Spinal cord (tissue), 10 donors: ENCODE measurements at places on chromosomes 5 and 9.

DNA sequence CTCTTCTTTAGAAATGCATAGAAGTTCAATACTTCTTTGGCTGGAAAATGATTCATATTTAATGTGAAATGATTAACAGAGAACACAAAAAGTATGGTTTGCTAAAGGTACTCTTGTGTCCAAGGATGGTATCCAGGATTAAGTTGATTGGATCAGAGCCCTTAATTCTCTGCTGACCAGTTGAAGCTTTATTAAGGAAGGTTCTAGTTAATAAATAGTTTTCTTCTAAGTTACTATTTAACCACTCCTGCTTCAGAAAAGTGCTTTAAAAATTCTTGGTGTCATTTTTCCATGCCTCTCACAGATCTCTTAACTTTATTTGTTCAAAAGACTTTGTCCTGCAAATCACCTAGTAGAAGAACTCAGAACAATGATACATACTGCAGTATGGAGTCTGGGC is 134.3 kb downstream of the MEF2C start:
- no peak overlapping the region for H3K4me3 ChIP-seq
- H3K27ac ChIP-seq = no peak overlapping the region
- DNase-seq = no peak
- no peaks in the 10 kb centered on the region for H3K27me3 ChIP-seq

GRCh38 chr9:4666042-4666699 is at the start of gene SPATA6L:
Gene SPATA6L, minus strand, starts transcription at chr9:4666480. Its CDS starts 230 bp downstream, at chr9:4666250.
- H3K4me3 ChIP-seq = peak within 1 kb of the TSS; percentile 55
- no peaks in the 10 kb centered on the region for H3K27me3 ChIP-seq
- DNase-seq = no peak
- H3K27ac ChIP-seq = no peak within 1 kb of the TSS
- H3K4me1 ChIP-seq = peaks cover 15% of the 10 kb centered on the region

DNA sequence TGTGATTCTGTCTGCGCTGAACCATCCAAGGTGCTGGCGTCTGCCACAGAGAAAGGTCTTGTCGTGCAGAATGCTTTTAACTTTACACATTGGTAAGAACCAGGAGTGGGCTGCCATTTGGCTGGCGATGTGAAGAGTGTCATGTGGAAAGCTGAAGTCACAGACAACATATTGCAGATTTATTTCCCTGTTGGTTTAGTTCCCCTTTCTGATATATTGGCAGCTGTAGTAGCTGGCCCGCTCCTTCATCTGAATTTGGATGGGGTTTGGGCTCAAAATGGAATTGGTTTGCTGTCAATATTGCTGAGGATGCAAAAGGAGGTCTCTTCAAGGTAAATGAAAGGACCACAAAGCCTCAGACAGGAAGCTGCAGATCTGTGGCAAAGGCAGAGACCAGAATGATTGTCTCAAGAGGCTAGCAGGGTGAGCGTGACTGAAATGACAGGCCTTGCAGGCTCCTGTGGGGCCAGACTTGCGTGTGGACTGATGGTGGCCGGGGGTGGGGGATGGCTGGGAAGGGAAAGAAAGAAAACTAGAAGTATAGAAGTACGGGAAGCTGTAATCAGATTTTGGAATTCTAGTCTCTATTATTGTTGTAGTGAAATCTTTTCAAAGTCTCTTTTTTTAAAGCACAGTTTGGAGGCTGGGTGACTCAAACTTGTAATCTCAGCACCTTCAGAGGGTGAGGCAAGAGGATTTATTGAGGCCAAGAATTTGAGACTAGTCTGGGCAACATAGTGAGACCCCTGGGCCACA is 25.1 kb upstream of the CD180 start:
- H3K4me3 ChIP-seq = no peak overlapping the region
- DNase-seq = no peak
- no peaks in the 10 kb centered on the region for H3K27me3 ChIP-seq
- peaks cover 6% of the 10 kb centered on the region for H3K4me1 ChIP-seq

DNA sequence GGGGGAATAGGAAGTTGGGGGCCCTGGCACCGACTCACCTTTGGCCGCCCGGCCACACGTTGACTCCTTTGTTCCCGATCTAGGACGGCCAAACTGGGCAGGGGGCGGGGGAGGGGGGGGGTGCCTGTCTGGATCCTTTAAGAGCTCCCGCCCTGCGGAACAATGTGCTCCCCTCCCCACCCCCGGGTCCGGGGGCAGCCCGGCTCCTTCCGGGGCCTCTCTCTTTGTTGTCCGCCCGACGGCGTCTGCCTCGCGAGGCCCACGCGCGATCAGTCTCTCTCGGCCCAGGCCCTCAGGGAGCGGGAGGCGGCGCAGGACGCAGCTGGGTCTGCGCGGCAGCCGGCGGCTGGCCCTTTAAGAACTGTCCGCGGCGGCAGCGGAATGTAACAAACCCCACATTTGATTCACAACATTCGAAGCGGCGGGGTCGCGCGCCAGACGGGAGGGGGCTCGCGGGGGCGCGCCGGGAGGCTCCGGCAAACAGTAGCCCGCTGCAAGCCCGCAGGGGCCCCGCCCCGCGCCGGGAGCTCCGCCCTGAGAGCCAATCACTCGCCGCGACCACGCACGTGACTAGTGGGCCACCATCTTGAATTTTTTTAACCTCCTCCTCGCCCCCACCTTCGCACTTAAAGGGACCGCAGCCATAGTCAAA is at the start of gene RNF44:
TSS of gene RNF44 (minus strand) at position 501 of the 652 bp plus-strand sequence. CDS start 4,930 bp downstream, outside the sequence.
- H3K27me3 ChIP-seq = no peaks in the 10 kb centered on the region
- peak; percentile 96 for DNase-seq
- peak within 1 kb of the TSS; percentile 100 for H3K4me3 ChIP-seq

DNA sequence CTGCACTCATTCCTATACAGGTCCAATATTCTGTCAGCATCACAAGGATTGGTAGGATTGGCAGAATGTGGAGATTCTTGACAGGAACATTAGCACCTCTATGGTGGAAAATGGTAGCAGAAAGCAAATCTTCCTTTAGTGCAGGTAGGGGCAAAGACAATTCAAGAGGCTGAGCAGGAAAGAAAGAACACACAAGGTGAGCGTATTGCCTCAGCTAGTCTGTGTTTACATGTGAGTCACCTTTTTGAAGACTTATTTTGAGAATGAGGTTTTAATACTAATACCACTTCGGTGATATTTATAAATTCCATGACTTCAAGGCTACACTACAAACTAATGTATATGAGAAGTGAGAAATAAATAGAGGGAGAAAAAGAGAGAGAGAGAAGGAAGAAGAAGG is 717.0 kb downstream of the BRINP1 start:
- H3K36me3 ChIP-seq = no peaks in the 10 kb centered on the region
- no peak for DNase-seq
- H3K4me3 ChIP-seq = no peak overlapping the region
- H3K4me1 ChIP-seq = no peaks in the 10 kb centered on the region
- no peaks in the 10 kb centered on the region for H3K27me3 ChIP-seq
- no peak overlapping the region for H3K27ac ChIP-seq

DNA sequence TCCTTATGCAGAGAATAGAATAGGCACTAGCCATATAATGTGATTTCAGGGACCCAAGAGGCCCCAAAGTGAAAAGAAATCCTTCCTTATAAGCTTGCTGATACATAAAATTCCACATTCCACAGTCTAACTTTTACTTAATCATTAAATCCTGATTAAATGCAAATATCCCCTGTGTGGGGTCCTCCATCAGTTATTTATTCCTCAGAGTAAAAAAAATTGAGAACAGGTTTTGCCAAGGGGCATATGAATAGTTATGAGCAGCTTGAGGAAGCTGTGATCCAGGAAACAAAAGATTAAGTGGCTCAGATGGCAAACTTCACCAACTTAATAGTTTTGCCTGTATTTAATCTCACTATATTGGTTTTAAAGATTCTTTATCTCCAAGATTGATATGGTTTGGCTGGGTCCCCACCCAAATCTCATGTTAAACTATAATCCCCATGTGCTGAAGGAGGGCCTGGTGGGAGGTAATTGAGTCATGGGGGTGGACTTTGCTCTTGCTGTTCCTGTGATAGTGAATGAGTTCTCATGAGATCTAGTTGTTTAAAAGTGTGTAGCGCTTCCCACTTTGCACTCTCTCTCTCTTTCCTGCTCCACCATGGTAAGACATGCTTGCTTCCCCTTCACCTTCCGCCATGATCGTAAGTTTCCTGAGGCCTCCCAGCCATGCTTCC is 324.9 kb downstream of the NPR3 start:
- no peak overlapping the region for H3K27ac ChIP-seq
- H3K27me3 ChIP-seq = no peaks in the 10 kb centered on the region
- DNase-seq = no peak
- no peaks in the 10 kb centered on the region for H3K4me1 ChIP-seq

- no peak for DNase-seq
- H3K27ac ChIP-seq = no peak overlapping the region
- H3K36me3 ChIP-seq = peaks cover 85% of the 10 kb centered on the region
- no peaks in the 10 kb centered on the region for H3K27me3 ChIP-seq
- H3K4me1 ChIP-seq = no peaks in the 10 kb centered on the region
Observed at GRCh38 chr9:128995791-128996190, 32.3 kb downstream of the SH3GLB2 start.

DNA sequence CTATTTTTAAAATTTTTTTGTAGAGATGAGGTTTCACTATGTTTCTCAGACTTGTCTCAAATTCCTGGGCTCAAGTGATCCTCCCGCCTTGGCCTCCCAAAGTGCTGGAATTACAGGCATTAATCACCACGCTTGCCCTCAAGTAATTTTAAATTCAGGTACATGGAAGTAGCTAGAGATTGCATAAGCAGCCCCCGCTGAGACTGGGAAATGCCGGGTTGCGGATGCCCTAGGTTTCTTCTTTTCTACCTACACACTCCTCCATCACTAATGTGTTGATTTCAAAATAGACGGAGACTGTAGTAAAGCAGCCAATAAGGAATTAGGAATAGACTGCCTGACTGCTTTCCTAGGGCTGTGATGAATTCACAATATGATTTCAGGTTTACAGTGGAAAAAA is 202.4 kb downstream of the FANCC start:
- H3K4me1 ChIP-seq = peaks cover 14% of the 10 kb centered on the region
- peaks cover 21% of the 10 kb centered on the region for H3K36me3 ChIP-seq
- no peak for DNase-seq
- no peak overlapping the region for H3K27ac ChIP-seq
- no peak overlapping the region for H3K4me3 ChIP-seq
- H3K27me3 ChIP-seq = no peaks in the 10 kb centered on the region

DNA sequence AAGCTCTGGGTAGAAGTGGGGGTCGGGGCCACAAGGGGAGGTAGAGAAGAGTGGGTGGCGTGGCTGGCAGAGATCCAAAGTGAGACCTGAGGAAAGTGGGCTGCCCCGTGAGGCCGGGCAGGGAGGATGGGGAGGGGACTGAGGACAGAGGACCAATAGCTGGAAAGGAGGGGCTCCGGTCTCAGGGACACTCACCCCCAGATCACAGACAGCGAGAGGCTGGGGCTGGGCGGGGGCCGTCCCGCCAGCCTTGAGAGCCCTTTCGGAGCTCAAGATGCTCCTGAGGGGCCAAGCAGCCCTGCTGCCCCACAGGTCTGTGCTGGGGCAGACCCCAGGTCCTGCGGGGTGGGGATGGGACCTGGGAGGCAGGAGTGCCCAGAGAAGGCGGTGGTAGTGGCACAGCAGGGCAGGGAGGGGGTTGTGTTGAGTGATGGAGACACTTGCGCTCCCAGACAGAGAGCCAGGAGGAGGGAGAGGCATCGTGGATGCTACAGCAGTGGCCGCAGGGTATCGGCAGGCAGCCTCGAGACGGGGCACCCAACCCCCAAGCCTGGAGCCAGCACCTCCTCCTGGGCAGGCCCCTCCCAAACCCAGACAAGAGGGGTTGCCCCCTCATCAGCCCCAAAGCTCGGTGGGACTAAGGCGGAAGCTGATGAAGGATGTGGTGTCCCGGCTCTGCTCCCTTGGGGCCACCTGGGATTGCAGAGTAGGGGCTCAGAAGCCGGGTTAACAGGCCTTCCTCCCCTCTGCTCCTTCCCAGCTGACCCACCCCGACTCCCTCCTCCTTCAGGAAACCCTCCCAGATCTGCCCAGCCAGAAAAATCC is 3.4 kb downstream of the SARDH start:
- peaks cover 36% of the 10 kb centered on the region for H3K4me1 ChIP-seq
- DNase-seq = no peak
- no peak overlapping the region for H3K4me3 ChIP-seq
- peaks cover 4% of the 10 kb centered on the region for H3K36me3 ChIP-seq
- H3K27ac ChIP-seq = no peak overlapping the region
- no peaks in the 10 kb centered on the region for H3K27me3 ChIP-seq

GRCh38 chr5:54822324-54822687 is 163.1 kb downstream of the ESM1 start:
- no peak overlapping the region for H3K4me3 ChIP-seq
- H3K27ac ChIP-seq = no peak overlapping the region
- H3K27me3 ChIP-seq = no peaks in the 10 kb centered on the region
- DNase-seq = no peak
